ENCODE measurements at places on chromosomes 13 and 19.

DNA sequence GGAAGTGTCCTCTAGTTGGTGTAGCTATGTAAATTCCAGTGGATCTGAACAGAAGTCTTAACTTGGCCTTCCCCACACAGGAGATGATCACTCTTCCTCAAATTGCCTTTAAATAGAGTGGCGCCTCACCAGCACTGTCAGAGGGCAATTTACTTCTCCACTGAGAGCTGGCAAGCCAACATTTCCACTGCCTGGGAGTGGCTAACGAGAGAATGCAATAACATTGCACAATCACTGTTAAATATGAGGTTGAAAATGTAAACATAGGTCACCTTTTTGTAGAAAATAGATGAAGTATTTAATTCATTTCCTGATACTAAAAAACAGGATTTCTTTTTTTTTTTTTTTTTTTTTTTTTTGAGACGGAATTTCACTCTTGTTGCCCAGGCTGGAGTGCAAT lies 55.4 kb upstream of the UBL3 start:
- DNase-seq = no peak

DNA sequence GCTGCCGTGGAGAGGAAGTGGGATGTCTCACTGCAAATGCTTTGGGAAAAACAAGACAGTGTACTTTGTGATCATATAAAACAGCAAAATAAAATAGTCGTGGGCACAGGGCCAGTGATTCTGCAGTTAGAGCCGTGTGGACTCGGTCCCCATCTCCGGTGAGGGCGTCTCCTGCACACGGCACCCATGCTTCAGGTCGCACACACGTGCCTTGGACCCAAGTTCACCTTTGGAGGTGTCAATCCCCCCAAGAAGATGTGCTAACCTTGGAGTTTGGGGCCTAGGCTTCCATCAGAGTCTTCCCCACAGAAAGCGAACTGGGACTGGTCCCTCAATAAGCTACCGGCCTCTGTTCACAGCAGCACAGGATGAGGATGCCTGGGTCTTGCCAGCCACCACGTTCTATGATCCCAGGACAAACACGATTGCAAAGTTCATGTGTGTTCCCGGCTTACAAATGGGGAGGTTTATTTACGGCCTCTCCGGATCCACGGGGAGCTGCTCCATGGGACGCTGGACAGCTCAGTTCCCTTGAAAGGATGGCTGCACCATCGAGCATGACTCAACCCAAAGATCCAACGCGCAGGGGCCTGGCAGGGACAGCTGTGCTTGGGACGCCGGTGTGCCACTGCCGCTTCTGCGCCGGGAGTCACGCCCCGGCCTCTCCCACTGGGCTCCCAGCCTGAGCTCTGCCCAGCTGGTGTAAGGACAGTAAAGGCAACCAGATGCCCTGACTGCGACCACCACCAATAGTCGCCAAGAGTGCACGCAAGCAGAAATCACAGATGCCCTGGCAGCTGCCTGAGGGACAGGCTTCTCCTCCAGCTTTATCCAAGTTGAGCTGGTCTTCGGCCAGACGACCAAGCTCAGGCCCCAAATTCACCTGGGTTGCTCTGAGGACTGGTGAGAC lies 8.6 kb downstream of the GAS6 start:
- DNase-seq = no peak

GRCh38 chr13:106530980-106531481 lies 4.4 kb downstream of the EFNB2 start:
- DNase-seq = no peak

DNA sequence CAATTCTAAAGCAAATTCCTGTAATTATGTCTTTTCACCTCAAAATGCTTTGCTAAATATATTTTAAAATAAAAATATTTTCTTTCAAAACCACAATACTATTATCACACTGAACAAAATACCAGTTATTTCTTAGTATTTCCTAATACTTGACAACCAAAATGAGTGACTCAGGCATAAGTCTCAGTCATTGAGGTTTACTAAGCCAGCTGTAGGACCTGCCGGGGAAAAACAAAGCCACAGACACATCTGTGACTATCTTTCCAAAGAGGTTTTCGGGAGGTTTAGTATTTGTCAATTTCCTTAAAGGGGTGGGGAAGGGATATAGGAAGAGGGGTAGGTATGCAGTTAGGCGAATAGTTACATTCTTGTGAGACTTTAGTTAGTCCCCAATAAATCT lies 3.2 kb upstream of the ZNF235 start:
- no peak for DNase-seq

DNA sequence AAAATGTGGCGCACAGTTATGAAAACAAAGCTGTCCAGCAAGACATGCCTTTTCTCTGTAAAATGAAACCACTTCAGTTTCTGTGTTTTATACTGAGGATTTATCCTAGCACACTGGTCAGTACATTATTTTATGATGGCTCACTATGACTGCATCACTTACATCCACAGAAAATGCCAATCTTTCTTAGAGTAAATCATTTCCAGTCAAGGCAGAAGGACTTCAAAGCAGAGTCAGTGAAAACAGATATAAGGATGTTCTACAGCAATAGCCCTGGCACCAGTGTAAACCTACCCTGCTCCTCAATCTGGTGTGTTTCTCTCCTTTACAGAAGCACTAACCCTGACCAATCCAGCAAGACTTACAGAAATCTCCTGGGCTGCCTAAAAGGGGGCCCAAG lies 473.5 kb downstream of the GPC6 start:
- DNase-seq = no peak

DNA sequence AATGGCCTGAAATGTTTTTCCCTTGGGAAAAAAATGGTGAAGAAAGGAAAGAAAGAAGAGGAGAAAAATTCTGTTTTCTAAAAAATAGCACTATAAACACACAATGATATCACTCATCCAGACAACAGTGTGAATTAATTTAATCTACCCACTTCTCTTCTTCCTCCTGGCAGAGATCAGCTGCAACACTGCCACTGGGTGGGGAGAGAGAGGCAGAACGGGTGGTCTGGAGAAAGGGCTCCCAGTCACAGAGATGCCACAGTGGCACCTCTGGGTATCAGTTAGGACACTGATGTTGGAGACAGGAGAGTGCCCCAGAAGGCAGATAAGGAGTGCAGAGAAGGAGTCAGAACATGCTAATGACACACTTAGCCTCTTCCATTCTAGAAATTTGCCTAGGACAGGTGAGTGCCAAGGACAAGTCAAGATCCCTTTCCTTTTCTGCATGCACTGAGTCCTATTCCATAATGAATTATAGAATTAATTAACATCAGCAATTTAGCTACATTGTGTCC lies 168.6 kb downstream of the SUCLA2 start:
- DNase-seq = no peak

DNA sequence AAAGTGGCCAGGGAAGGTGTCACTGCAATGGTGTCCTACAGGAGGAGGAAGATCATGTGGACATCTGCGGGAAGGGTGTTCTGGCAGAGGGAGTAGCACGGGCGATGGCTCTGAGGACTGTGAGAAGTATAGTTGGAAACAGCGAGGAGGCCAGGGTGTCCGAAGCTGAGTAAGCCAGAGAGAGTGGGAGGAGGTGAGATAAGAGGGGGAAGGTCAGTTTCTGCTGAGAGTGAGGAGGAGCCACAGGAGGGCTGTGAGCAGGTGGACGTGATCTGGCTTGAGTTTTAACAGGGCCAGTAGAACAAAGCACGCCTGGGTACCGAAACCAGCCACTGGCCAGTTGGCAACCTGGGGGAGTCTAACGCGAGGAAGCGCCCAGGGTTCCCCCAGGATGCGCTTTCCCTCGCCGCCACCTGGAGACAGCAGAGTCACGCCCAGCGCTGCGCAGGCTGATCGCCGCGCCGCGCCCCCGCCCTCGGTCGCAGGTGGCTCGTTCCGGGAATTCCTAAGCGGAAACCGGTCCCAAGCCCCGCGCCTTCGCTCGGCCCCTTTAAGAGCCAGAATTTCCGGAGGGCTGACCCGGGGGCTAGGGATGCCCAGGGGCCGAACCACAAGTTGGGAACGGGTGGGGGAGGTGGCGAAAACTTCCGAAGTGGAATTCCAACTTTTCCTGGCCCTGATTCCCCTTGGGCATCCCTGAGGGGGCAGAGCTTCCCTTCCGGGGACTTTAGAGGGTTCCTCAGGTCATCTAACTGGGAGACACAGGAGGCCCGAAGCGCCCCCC lies 1.1 kb upstream of the LSR start:
- DNase-seq = peak; percentile 57

DNA sequence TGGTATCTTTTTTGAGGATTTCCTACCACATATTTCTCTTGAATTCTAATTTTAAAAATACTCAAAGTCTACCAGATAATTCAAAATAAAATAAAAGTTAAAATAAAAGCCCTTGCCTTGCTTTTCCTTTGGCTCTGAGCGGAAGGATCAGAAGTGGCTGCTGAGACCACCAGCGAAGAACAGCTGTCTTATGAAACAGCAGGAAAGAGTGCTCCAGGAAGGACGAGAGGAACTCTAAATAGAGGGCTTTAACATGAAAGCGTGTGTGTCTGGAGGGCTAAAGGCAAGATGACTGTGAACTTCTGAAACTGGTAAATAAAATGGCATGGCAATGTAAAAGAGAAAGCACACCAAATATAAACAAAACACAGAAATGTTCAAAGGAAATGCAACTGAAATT lies 521.5 kb upstream of the SPRY2 start:
- DNase-seq = no peak

GRCh38 chr13:69585656-69586055 lies 522.0 kb upstream of the ATXN8OS start:
- no peak for DNase-seq

GRCh38 chr19:42076380-42076944 lies 496 bp downstream of the ZNF574 start:
- DNase-seq = no peak

- DNase-seq = no peak
Measured at GRCh38 chr19:48487948-48488347, 18.8 kb downstream of the CYTH2 start.

DNA sequence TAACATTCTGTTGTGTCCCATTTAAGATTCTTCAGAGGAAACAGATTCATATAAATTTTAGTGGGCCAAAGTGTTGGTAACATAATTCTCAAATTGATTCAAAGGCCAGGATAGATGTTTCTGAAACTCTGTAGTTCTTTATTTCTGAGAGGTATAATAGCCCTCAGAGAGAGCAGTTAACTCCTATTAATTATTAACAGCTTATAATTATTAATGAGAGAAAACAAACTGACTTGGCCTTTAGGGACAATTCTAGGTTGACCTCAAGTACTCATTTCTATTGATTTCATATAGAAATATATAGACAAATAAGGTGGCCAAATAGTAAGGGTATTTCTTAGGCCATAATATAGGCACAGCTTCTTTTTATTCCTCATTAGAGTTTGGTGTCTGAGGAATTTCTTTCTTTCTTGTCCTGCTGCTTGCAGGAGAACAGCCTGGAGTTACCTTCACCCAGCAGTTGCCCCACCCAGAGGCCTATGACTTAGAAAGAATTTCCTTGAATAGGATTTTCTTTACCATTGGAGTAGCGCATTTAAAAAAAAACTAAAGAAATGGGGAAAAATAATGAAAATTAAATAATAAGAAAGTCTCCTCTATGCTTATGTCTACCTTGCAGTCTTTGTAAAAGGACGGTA lies 1430.1 kb upstream of the SPRY2 start:
- no peak for DNase-seq

DNA sequence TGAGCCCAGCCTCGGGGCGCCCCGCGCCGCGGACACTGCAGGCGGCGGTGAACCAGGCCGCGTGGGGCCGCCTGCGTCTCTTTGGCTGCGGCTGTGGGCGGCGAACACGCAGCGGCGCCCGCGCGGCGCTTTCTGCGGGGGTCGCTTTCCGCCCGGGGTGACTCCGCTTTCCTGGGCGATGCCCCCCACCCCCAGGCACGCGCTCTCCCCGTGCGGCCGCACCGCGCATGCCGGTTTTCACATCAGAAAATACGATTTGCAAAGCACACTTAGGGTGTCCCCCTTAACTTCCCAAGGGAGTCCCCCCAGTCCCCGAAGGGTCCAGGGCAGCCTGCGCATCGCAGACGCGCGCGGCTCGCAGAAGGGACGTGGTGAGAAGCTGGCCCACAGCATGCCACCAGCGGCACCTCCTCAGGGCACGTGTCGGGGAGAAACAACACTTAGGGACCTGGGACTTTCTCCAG lies 5.3 kb downstream of the F7 start:
- no peak for DNase-seq

DNA sequence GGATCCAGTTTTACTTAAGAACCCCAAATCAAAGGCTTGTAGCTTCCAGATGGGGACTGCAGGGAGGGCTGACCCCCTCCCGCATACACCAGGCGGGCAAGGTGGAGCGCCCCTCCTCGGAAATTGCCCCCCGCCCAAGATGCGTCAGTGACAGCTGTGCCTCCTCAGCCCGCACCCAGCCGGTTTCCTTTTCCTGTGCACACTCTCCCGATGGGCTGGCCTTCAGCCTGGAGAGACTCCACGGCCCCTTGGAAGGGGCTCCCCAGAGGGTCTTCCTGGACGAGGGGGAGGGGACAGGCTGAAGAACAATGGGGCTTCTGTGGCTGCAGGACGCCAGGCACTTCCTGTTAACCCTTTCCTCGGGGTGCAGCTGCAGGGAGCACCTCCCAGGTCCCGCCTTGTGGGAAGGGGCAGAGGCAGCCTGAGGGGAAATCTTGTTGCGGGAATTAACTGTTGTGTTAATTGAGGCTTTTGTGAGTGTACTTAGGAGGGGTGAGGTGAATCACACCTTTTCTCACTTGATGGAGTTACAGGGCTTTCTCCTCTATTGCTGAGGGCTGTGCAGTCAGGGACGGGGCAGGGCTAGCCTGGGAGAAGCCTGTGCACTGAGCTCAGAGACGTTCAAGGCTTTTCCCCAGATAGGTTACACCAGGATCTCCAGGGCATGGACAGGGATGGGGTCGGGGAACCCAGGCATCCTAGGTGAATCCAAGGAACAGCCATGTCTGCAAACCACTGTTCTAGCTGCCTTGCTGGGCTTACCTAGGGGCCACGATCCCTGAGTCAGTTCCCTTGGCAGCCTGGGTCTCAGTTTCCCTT lies 14.3 kb downstream of the IER2 start:
- DNase-seq = peak; percentile 53

DNA sequence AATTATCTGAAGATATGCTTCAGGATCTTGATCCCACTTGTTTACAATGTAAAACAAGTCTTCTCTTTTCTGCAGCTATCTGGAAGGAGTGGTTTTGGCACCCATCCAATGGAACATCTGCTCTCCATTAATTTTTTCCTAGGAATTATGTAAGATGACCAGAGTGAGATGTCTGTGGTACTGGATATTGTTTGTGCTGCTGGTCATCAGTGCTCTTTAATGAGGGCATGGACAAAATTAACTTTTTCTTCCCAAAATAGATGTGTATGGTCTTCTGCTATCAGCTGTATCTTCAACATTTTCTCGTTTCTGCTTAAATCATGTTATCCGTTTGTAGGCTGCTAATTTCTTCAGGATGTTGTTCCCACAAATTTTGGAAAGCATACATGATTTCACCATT lies 415.4 kb upstream of the KLHL1 start:
- no peak for DNase-seq

All from CD4-positive, alpha-beta T cell treated with Interleukin-4 for 4 hours (primary cell).